Foreskin fibroblast (primary cell): ENCODE measurements at places on chromosomes 2 and 18.

DNA sequence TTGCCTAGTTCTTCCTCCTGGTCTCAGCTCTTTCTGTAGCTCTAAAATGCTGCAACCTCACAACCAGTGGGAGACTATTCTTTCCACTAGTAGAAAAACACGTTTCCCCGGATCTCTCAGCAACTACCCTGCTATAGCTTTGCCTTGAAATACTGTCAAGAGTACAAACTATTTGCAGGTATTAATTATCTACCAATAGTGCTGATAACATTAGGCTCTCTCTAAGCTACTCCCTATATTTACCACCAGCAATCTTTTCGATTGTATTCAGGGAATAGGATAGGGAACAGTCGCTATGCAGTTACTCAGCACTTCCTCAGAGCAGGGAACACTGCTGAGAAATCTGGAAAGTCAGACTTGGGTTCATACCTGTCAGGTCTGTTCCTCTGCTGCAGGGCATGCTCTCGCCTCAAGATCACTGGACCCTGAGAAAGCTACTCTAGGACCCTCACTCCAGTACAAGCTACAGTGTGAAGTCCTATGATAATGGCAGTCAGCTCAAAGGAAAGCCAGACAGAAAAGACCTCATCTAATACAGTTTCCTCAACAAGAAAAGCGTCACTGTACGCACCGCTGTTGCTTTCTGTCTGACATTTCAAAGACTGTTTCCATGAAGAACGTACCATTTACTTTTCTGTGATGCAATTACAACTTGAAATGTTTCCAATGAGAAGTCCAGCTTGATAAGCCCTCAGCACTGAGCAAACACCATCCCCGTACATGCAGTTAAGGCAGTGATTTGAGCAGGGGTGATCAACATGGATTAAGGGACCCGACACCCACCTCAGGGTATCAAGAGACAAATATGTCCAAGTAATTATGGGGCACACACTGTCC lies 22.7 kb downstream of the GDF7 start:
- no peak for DNase-seq

- DNase-seq = no peak
Observed at GRCh38 chr18:75253784-75254183, 43.2 kb downstream of the TSHZ1 start.

DNA sequence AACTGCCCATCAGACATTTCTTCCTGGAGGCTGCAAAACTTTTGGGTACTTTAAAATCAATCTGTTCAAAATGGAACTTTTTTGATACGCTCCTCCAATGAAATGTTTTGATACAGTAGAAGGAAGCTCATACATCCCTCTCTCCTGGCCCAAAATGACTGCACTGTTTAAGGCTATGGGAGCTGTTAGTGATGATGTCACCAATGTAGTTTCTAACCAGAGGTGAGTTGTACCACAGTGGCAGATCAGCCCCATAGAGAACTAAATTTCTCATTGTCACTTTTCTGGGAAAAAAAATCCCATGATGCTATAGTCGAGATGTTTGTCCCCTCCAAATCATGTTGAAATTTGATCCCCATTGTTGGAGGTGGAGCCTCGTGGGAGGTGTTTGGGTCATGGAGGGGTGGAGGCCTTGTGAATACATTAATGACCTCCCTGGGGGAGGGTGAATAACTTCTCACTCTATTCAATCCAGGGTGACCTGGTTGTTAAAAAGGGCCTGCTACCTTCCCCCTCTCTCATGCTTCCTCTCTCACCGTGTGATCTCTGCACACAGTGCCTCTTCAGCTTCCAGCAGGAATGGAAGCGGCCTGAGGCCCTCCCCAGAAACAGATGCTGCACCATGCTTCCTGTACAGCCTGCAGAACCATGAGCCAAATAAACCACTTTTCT lies 117.4 kb upstream of the NPAS2 start:
- DNase-seq = no peak

GRCh38 chr2:42748840-42749239 lies 15.1 kb downstream of the OXER1 start:
- no peak for DNase-seq

- DNase-seq = no peak
Observed at GRCh38 chr2:31967790-31968189, 43.0 kb downstream of the MEMO1 start.

DNA sequence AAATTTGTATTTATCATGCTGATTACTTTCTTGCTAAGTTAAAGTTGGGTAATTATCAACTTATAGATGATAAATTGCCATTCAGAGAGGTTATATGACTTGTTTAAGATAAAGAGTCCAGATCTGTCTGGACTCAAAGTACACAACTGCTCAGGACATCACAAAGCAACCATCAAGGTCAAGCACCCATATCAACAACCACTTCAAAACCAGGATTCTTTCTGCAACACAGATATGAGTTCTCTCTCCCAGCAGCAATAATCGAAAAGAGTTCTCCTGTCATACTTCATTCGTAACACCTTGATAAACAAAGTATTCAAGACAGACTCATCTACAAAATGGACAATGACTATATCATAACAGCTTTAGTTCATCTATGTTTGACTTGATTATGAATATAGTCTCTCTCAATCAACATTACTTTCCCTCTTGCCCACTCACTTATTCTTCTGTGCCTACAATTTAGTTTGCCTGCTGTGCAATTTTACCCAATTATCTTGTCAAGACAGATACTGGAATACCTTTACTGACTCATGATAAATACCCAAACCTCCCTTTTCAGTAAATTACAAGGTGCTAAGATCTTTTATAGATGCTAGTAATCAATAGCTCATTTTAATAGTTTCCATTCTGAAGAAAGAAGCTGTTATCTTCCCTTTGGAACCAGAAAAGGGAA lies 281.8 kb downstream of the NBAS start:
- no peak for DNase-seq

DNA sequence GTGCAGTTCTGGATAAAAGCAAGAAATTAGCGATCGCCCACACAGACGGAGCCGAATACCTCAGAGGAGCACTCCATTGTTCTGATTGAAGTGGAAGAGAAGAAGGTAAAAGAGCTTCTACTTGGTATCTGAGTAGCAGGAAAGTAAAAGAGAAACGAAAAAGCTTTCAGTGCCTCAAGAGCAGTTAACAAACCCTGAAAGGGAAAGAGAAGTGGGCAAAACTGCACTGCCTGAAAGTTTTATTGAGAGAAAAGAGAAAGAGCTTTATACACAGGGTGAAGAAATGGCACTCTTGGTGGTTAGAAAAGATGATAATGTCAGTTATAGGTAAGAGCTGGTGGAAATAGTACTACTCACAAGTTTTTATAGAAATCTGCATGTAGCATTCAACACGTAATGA lies 192.8 kb downstream of the CDCA7 start:
- no peak for DNase-seq

DNA sequence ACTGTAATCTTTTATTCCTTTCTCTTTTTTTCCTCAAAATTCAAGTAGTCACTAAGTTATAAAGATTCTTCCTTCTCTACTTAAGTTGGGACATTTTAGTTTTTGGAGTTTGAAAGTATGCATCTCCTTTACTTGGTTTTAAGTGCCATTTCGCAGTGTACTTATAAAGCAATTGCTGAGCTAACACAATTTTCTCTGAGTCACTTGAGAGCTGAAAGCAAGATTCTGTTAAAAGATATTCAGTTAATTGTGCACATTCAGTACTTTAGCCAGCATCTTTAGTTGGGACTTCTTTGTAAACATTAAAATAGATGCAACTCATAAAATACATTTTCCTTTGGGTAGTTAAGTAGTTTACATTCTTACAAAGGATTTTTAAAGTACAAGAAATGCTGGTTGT lies 136.0 kb downstream of the GFPT1 start:
- DNase-seq = no peak

DNA sequence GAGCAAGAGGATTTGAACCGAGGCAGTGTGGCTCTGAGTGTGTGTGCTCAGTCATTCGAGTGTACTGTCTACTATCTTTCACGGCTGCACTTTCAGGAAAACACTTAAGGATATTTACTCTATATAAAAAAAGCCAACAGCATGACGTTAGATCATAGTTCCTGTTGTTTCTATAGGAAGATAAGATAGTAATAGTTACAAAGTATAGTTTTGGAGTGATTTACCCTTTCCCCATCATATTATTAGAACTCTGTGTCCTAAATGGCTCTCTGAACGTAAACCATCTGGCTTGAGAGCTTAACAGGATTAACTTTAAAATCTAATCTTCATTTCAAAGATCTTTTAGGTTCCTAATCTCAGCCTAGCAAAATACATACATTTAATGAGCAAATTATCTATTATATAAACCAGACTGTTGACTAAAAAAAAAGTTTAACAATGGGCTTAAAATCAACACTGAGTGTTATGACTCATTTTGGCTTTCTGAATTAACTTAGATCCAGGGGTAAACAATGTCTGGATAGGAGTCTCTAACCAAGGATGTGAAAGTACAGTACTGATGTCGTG lies 150.3 kb upstream of the DNMT3A start:
- peak; percentile 28 for DNase-seq

- peak; percentile 16 for DNase-seq
Observed at GRCh38 chr2:37869771-37870170, 55.3 kb upstream of the RMDN2 start.

DNA sequence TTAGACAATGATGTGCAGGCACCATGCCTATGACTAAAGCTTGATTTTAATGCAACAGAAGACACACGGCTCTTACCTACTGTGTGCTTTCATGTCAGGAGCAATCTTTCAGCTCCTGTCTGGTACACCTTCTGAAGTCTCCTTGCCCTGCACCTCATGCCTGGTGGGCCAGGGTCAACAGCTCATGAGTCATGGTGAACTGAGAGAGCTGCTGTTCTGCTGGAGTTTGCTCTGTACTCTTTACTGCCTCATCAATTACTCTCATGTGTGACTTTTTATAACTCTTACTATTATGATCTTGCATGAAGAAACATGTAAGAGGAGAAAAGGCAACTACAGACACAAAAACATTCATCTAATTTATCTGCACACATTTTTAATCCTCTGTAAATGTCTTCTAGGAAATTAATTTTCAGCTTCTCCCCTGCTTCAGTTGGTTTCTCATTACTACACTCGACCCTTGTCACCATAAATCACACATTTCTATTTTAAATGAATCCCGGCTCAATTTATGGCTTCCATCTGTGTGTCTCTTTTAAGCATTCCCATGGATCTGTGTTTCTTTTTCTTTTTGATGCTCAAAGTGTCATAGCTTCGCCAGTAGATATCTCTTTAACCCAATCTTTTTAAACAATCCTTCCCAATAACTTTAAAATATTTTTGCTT lies 9.7 kb downstream of the SERPINB7 start:
- no peak for DNase-seq

- no peak for DNase-seq
Observed at GRCh38 chr2:207042841-207043240, 103.5 kb downstream of the CPO start.

DNA sequence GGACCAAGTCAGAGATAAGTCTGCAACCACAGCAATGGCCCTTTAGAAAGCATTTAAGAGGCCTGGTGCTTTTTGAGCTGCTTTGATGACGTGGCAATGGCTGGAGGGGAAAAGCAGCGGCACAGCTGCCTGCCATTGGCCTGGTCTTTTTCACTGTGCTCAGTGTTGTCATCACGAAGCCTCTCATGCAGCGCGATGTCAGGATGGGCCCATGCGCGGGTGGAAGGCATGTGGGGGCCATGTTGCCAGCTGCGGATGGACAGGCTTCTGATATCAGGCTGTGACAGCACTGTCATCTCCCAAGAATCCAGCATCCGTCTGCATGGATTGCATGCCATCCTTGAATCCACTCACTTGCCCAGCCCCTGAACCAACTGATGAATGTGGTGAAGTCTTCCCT lies 204.5 kb downstream of the ACKR3 start:
- peak; percentile 32 for DNase-seq

- no peak for DNase-seq
Observed at GRCh38 chr2:135826544-135826943, 10.4 kb downstream of the LCT start.

- DNase-seq = peak; percentile 88
Observed at GRCh38 chr18:25350489-25351251, 1.3 kb downstream of the ZNF521 start.

DNA sequence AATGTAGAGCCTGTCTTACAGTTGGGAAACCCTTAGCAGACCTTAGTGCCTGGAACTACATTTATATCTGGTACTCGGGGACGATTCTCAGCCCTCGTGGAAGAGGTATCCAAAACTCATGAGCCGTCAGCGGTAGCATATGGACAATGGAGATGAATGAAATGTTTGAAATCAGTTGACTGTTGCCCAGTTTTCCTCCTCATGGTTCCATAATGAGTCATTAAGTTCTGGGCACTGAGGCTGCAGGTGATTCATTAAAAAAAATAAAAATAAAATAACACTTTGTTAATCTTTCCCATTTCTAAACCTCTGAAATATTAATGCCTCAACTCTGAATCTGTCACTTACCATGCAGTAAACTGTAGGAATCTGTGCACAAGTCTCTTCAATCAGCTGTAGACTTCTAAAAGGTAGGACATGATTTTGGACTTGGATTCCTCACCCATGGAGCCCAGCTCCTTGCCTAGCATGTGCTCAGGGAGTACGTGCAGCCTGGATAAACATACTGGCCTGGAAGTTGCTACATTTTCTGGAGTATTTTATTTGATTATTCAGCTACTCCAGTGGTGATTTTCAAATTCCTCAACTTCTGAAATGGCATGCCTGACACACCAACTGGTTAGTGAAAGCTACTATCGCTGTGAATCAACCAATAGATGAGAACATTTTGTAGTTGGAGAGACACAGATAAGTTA lies 979.2 kb downstream of the CNTNAP5 start:
- no peak for DNase-seq

DNA sequence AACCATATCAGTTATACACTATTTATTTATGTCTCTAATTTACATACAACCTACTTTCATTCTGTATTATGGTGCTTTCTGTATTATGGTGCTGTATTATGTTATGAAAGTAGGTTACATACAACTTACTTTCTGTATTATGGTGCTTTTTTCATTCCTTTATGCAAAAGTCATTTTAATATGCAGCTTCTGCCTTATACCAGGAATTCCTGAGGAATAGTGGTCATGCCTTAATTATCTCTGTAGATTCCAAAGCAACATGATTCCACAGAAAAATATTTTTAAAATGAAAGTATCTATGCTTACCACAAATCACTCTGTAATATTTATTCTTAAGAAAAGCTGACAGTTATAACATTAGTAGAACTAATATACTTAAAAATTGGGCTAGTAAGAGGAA lies 922.0 kb upstream of the NRXN1 start:
- no peak for DNase-seq

- DNase-seq = no peak
Observed at GRCh38 chr2:54638103-54638502, 85.4 kb upstream of the EML6 start.

GRCh38 chr18:23616258-23616657 lies 30.0 kb upstream of the NPC1 start:
- DNase-seq = no peak

- no peak for DNase-seq
Observed at GRCh38 chr2:134289225-134289624, 35.4 kb downstream of the MGAT5 start.

GRCh38 chr18:23553887-23554286 lies 32.4 kb downstream of the NPC1 start:
- no peak for DNase-seq

DNA sequence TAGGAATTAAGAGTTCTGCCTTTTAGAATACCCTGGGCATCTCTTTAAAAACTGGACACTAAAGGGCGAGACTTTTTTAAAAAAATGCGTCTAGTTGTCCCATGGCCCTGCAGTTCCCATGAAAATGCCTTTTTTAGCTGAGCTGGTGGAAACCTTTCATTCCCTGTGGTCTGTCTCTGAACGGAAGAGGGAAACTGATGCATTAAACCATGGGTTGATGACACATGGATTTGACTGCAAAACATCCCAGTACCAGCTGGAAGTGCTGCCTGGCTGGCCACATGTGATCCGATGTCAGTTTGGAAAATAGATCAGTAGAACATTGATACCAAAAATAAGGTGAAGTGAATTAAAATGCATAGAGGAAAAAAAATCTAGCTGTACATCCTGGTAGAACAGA lies 129.2 kb downstream of the MYO1B start:
- DNase-seq = no peak
